Right renal cortex interstitium (tissue), 3 donors: ENCODE measurements at places on chromosomes 4 and X.
A peak's percentile ranks its signal among the peaks of the same experiment; 100 is the strongest.

- DNase-seq: no peak
Observed at GRCh38 chr4:898869-899555, 33.1 kb downstream of the GAK start.

GRCh38 chr4:97235521-97235920, 907.8 kb downstream of the STPG2 start:
- no peak for DNase-seq

GRCh38 chr4:186021461-186022167, 47.3 kb upstream of the TLR3 start:
- DNase-seq: no peak

DNA sequence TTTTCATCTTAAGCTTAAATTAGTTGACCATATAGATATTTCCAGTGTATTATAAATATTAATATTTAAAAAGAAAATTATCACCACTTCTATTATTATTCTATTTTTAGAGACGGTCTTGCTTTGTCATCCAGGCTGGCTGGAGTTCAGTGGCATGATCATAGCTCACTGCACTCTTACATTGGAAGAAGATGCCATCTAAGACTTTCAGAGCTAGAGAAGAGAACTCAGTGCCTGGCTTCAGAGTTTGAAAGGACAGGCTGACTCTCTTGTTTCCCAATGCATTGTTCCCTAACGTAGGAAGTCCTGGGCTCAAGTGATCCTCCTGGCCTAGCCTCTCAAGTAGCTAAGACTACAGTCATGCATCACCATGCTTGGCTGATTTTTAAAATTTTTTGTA, 75.9 kb downstream of the FIP1L1 start:
- DNase-seq: no peak

- no peak for DNase-seq
Observed at GRCh38 chr4:113407409-113407808, 354.1 kb downstream of the CAMK2D start.

DNA sequence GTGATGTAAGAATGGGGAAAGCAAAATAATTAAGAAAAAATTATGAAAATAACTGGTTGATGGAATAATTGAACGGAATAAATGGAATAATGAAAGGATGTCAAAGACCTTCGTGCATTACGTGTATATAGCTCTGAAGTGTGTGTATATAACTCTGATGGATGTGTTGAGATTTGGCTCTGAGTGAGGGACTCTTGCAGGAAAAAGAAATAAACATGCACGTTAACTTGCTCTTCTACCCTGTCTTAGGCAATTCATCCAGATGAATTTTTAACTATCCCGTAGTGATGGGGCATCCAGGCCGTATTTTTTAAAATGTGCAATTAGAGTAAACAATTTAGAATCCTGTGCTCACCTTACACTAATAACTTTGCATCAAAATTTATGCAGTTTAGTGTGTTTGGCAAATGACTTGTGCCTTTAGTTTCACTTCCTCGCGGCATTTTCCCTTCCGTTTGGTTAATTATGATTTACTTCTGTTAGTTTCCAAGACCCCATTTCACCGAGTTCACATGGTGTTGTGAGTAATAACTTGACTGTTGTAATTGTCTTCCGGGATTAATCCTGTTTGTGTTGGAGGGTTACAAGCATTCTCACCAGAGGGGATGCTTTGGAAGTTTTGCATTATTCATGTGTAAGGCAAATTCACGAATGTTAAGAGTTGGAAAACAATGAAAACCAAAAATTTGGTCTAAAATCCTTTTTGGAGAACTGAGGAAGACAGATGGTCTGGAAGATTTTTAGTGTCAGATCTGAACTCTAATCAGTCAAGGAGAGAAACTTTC, 256.5 kb upstream of the FAT1 start:
- DNase-seq: no peak

- no peak for DNase-seq
Observed at GRCh38 chrX:79167462-79167861, 23.0 kb downstream of the GPR174 start.

- no peak for DNase-seq
Observed at GRCh38 chrX:153649178-153649914, 2.3 kb downstream of the DUSP9 start.

- DNase-seq: no peak
Observed at GRCh38 chrX:154401918-154402621, 3.9 kb downstream of the RPL10 start.

GRCh38 chr4:45876235-45876890, 247.5 kb downstream of the GABRG1 start:
- DNase-seq: no peak

DNA sequence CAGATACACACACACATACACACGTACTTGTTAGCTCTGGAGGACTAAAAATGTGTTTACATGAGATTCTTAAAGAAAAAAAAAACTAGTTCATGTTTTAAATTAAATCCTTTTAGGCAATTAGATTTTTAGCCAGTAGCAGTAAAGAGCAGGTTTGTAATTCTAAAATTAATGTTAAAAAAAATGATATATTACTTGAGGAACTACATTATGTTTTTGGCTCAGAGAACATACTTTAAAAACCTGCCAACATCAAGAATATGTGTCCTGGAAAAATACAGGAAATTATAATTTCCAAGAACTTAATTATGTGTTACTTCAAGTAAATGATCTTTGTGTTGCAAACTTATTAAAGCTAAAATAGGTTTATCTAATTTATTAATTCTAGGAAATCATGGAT, 594.3 kb upstream of the PCDH7 start:
- DNase-seq: no peak

DNA sequence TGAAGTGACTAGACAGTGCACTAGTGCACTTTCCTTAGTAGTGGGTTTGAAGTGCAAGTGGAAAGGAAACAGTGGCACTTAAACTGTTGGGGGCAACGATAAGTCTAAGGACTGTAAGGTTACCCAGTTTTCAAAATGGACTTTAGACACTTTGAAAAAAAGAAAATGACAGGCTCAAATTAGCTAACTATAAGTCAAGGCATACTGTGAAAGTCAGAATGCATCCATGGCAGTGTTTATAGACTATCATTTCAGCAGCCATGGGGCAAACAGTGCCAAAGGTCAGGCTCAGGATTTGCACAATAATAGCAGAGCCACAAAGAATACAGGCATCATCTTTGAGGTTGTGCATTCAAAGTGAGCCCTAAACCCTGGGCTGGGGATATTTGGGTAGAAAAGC, 104.4 kb downstream of the CXCL13 start:
- no peak for DNase-seq

GRCh38 chr4:111923786-111924185, 221.5 kb upstream of the FAM241A start:
- DNase-seq: no peak

DNA sequence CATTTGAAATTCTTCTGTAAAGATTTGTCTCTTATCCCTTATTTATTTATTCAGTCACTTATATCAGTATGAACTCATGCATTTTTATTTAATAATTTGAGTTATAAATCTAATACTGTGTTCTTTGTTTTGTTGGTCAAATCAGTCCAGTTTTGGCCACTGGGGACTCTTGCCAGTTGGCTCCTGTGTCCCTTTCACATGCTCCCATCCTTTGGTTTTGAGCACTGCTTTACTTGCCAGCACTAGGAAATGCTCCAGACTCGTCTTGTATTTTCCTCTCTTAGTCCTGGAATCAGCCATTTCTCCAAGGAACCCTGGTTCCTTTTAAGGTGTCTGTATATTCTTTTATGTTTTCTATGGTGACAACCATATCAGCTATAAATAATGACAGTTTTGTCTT, 28.1 kb downstream of the KANTR start:
- no peak for DNase-seq

DNA sequence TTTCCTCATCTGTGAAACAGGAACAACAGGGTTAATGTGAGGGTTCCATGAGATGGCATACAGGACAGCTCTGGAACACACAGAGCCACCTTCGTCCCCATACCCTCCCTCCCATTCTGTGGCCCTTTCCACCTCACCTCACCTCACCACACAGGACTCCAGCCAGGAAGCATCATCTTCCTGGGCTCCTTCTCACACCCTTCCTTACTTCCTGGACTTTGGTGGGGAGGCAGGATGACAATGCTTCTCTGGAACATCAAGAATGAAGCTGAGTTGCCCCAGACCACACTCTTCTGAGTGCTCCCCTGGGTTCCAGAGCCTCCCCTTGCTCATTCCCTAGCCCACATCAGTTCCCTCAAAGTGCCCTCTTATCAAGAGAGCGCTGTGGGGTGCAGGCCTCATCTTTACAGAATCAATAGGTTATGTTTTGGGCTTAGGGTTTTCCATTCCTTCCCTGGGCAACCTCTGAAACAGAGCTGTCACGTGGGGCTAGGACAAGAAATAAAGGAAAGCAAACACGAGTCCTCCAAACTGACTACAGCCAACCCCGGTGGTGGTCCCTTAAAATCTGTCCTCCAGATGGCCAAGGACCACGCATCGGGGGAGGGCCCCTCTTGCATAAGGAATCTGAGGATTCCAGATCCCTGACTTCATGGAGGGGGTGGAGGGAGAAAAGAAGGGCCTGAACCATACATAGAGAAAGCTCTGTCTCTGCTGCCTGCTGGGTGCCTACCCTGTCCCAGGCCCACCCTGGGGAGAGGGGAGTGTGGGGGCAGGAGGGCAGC, 74.4 kb upstream of the ATP6AP2 start:
- DNase-seq: no peak

DNA sequence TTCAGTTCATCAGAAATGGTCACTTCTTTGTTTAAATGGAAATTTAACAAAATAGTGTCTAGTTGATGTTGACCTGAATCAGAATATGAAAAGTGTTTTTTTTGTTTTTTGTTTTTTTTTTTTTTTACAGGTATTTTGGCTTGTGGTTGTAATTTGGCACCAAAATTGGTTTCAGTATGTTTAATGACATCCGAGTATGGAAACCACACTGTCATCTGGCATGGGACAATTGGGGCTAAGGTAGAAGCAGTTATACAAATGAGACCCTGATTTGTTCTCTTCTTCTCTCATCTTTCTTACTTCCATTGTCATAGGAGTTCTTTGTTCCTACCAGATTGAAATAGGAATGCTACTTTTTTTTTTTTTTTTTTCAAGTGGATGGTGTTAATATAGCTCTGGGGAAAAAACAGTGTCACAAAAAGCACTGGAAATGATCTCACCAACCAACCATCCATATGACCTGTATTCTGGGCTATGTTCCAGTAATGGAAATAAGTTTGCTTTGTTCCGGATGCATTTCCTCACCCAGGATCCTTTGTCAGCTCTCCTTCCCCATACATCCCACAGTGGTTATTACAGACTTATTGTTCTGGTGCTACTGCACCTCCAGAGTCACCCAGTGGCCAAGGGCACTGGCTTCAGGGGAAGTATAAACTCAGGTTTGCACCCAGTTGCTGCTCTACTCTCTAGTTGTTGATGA, 95.8 kb downstream of the ATXN3L start:
- DNase-seq: no peak

DNA sequence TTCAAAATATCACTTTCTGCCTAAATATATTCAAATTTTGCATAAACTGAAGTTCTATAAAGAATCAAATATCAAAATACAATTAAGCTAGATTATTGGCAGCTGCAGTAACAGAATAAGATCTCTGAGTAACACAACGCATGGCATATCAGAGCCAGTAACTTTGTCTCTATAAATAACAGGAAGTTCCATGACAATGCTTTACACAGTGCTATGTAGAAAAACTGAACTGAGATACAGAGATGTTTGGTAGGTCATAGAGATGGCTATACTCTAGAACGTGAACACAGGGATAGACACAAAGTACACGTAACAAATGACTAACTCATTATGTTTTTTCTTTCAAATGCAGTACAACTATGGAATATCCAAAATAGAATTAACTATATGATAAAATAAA, 18.2 kb downstream of the UBE2D3 start:
- DNase-seq: no peak

- no peak for DNase-seq
Observed at GRCh38 chr4:106126062-106126461, 189.9 kb downstream of the TBCK start.

DNA sequence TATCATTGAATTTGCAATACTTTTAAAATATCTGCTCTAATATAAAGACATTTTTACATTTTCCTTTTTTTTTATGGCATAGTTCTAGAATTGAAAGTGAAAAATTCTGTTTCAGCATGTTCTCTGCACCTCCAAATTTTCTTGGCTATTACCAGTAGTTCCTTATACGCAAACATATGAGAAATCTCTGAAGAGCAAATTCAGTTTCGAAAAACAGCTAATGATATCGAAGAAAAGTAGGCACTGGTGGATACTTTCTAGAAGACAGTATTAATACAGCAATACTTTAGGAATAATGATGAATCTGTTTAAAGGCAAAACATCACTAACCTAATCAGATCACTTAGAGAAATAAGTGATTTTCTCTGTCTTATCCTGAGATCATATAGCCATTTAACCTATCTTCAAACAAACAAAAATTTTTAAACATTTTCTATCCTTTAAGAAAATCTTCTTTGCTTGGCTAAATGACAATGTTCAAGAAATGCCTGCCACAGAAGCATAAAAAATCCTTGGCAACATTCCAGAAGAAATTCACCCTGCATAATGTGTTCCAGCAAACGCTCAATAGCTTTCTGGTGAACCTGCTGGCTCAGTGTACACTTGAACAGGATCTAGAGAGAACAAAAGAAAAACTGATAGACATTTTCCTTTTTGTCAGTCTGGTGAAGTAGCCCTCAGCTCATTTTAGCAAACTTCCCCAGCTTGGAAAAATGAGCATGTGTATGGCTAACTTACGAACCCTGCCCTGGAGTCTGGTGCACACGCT, 51.2 kb upstream of the KLF3 start:
- DNase-seq: no peak

- DNase-seq: no peak
Observed at GRCh38 chrX:2819345-2820135, 9.2 kb upstream of the GYG2 start.

DNA sequence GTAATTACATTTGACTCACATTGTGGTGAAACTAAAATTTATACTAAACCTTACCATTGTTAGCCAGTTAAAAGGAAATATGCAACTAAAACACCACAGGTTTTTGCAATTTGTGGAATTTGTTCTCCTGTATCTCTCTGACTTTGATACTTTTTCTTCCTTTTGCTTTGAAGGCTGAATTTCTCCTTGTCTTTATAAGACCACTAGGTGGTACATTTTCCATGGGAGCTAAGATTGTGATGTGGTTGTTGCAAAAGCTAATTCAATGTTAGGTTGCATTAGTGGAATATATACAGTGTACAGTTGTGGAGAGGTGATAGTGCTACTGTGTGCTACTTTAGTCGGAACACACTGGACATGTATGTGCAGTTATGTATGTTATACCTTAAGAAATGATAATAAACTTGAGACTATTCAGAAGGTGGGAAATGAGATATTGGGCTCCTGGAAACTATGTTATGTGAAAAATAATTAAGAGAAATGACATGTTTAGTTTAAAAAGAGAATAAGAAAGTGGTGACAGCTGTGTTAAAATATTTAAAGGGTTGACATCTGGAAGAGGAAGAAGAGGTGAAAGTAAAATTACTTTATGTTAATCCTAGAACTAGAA, 70.3 kb downstream of the ARL9 start:
- DNase-seq: peak; percentile 25
